ENCODE measurements at places on chromosomes 6 and 20.

- H3K27ac ChIP-seq, result no peak overlapping the region
- H3K4me3 ChIP-seq, result no peak overlapping the region
- H3K27me3 ChIP-seq, result peaks cover 5% of the 10 kb centered on the region
- no peaks in the 10 kb centered on the region for H3K36me3 ChIP-seq
These were observed 26.6 kb downstream of the CNBD2 start for GRCh38 chr20:35994994-35995453.

DNA sequence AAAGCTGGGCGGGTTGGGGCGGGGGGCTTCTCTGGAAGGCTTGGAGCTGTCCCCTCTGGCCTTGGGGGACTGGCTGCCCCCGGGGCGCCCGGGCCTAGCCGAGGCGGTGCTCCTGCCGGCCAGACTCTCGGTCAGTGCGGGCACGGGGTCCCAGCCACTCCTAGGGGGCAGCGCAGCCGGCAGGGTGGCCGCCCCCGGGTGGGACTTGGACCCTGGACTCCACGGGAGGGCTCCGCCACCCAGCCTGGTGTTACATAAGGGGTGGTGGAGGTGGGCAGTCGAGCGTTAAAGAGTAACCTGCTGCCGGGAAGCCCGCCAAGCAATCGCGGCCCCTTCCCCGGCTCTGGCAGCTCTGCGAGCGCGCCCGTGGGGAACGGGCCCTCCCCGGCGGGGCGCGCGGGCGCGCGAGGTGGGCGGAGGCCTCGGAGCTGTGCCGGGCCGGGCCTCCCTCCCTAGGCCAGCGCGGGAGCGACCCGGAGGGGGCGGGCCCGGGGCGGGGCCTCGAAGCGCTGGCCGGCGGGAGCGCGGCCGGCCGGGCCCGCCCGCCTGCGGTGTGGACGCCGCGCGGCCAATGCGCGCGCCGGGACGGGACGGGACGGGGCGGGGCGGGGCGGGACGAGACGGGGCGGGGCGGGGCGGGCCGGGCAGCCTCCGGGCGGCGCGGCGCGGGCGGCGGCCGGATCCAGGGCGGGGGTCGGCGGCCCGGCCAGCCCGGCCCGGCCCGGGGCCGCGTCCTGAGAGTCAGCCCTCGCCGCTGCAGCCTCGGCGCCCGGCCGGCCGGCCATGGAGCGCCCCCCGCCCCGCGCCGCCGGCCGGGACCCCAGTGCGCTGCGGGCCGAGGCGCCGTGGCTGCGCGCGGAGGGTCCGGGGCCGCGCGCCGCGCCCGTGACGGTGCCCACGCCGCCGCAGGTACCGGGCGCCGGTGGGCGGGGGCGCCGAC is at the start of gene SLC2A4RG:
Gene SLC2A4RG, plus strand, starts transcription at position 647 of the 940 bp plus-strand sequence. Its CDS starts 137 bp downstream, at position 784.
- peak; percentile 77 for DNase-seq
- H3K4me3 ChIP-seq, result peak within 1 kb of the TSS; percentile 80
- peaks cover 7% of the 10 kb centered on the region for H3K36me3 ChIP-seq

DNA sequence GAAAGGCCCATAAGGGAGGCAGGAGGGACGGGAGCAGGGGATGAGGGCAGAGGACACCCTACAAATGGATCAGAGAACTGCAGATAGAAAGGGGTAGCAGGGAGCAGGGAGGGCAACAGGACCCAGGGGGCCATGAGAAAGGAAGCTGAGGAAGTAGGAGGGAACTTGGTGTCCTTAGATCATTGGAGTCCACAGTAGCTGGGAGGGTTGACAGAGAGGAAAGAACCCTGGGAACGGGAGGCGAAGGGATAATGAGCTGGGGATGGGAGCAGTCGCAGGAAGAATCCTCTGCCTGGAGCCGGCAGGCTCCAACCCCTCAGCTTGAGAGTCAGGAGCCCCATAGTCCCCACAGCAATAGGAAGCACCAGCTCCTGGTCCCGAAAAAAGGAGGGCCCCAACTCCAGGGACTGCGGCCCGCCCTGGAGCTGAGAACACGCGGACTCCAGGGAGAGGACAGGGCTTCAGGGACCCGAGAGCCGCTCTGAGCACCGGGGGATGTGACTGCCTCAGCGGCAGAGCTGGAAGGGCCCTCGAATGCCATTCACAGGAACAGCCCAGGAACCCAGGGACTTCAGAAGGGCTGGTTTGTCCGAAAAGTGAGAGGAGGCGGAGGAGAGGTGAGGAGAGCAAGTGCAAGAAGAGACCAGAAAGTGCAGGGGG is 32.7 kb downstream of the HLA-A start:
- H3K36me3 ChIP-seq, result no peaks in the 10 kb centered on the region
- DNase-seq, result no peak
- no peak overlapping the region for H3K4me3 ChIP-seq

DNA sequence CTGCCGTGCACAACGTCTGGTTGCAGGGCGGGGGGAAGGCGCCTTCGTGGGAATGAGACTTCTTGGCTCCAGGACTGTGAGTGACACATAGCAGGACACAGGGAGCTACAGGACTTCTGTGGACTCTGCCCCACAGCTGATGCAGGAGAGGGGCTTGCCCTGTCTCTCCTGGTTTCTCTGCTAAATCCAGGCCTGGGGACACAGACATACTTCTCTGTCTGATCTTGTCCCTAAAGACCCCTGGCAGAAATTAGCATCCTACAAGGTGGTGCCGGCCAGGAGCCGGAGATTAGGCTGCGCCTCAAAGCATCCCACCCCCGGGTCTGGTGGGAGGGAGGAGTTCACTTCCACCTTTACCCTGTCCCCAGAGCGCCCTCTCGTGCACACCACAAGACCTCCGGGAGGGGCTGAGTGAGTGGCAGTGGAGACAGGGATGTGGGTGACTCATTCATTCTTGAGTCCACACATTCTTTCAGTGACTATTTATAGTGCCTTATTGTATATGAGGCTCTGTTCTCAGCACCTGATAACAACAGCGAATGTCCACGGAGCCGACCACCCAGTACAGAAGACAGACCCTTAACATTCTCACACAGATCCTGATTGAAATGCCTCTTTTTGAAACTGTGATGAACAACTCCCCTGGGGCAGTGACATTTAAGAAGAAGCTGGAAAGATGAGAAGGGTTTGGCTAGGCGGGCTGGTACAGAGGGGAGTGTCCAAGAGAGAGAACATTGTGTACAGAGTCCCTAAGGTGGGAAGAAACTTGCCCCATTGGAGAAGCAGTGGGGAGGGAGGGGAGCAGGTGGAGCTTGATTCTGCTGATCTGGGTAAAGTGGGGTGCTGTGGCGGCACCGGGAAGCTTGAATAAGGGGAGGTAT is 39.0 kb downstream of the GMPR start:
- no peaks in the 10 kb centered on the region for H3K27me3 ChIP-seq
- no peaks in the 10 kb centered on the region for H3K36me3 ChIP-seq
- DNase-seq, result peak; percentile 88

DNA sequence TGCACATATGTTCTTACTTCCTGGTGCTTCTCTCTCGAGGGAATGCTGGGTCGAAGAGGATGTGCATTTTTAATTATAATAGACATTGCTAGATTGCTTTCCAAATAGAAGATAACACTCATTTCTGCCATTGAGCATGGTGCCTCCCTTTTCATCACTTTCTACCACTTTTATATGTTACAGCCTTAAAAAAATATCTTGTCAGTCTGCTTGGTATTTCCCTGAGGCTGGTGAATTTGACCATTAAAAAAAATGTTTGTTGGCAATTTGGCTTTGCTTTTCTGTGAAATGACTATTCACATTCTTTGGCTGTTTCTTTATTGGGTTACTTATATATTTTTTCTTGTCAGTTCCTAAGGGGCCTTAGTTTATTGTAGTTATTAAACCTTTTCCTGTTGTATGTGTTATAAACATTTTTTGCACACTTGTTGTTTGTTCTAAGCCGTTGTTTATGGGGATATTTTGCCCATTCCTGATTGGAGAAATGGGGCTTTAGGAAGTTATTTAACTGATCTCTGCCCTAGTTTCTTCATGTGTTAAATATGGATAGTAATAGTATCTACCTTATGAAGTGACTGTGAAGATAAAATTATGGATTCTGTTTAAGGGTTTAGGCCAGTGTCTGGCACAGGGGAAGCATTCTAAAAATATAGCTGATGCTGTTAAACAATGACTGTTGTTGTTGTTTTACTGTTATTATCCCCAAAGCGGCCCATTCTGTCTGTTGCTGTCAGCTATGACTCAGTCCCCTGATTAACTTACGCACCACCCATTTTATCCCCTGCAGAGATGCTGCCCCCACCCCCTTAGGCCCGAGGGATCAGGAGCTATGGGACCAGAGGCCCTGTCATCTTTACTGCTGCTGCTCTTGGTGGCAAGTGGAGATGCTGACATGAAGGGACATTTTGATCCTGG is 3.8 kb downstream of the DDR1 start:
- H3K4me3 ChIP-seq, result no peak overlapping the region
- no peak overlapping the region for H3K27ac ChIP-seq
- H3K36me3 ChIP-seq, result peaks cover 31% of the 10 kb centered on the region
- no peaks in the 10 kb centered on the region for H3K27me3 ChIP-seq

DNA sequence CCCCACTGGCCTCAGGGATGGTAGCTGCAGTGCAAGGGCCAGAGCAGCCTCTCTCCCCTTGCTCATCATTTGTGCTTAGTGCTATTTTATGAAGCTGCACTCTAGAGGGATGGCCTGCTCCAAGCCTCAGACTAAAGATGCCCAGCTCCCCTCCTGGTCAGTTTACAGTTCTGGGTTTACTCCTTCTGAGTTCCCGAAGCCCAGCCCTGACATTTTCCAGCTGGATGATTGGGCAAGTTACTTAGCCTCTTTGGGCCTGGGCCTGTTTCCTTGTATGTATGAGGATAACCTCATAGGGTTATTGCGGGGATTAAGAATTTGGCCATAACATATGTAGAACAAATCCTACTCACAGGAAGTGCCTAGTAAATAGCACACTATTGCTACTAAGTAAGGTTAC is 31.8 kb upstream of the EMILIN3 start:
- H3K4me3 ChIP-seq, result no peak overlapping the region
- peaks cover 10% of the 10 kb centered on the region for H3K36me3 ChIP-seq
- H3K4me1 ChIP-seq, result peaks cover 16% of the 10 kb centered on the region
- H3K27ac ChIP-seq, result no peak overlapping the region
- no peak for DNase-seq

- no peaks in the 10 kb centered on the region for H3K4me1 ChIP-seq
- no peak for DNase-seq
- no peak overlapping the region for H3K4me3 ChIP-seq
These were observed 758.9 kb downstream of the KIF16B start for GRCh38 chr20:15814360-15814759.

DNA sequence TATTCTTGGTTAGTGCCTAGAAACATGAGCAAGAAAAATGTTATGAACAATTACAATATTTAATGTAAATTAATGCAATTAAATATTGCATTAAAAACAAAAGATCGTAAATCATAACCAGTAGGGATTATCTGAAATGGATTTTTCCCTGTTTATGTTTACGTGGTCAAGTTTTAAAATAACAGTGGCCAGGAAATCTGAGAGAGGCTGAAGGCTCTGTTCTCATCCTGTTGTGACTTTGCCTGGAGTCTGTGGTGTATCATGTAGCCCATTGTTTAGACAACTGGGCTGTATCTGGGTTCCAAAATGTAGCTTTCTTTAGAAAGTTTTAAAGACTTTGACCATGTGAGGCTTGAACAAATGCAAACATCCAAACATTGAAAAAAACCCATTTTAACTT is 2.4 kb downstream of the MYO6 start:
- H3K27me3 ChIP-seq, result no peaks in the 10 kb centered on the region
- peak; percentile 62 for DNase-seq
- H3K4me3 ChIP-seq, result no peak overlapping the region
- H3K4me1 ChIP-seq, result no peaks in the 10 kb centered on the region
- H3K36me3 ChIP-seq, result no peaks in the 10 kb centered on the region
- no peak overlapping the region for H3K27ac ChIP-seq

DNA sequence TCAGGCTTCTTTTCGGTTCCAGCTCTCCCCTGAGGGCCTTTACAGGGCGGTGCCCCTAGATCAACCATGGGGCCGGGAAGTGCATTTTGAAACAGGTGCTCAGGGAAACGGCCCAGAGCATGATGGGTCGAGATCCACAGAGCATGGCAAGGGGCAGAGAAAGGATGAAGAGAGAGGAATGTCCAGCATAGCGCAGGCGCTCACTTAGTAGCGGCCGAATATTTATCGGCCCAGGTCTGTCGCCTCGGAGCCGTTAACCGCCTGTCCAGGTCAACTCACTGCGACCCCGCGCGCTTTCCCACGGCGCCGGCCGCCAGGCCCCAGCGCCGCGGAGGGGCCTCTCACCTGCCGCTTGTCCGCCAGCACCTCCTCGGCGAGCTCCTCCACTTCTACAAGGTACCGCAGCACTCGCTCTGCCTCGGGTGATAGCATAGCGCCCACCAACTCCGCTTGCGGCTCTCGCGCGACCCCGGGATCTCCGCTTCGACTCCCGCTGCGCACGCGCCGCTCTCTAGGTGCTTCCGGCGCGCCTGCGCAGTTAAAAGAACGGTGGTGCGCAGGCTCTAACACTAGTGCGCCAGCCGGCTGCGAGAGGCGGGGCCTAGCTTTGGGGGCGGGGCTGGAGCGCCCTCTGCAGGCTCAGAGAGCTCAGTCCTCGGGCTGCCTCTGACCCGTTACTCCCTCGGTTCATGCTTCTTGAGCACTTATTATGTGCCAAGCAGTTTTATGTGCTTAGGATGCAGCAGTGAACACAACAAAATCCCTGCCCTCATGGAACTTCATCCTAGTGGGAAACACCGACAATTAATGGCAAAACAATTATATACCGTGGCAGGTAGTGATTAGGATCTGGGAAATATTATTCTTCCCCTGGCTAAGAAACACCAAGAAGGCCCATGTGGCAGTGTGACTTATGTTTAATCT is at the start of gene PDRG1:
Gene PDRG1, minus strand, starts transcription at position 517 of the 924 bp plus-strand sequence. Its CDS starts 85 bp downstream, at position 432.
- peak within 1 kb of the TSS; percentile 84 for H3K4me3 ChIP-seq
- peaks cover 9% of the 10 kb centered on the region for H3K4me1 ChIP-seq
- peaks cover 32% of the 10 kb centered on the region for H3K36me3 ChIP-seq

GRCh38 chr6:12911427-12911826 is 194.9 kb downstream of the PHACTR1 start:
- no peak for DNase-seq
- H3K36me3 ChIP-seq, result no peaks in the 10 kb centered on the region
- H3K27me3 ChIP-seq, result no peaks in the 10 kb centered on the region
- H3K4me3 ChIP-seq, result no peak overlapping the region
- H3K4me1 ChIP-seq, result no peaks in the 10 kb centered on the region
- no peak overlapping the region for H3K27ac ChIP-seq

GRCh38 chr6:114055349-114055748 is 84.4 kb upstream of the HDAC2 start:
- DNase-seq, result no peak
- H3K27me3 ChIP-seq, result no peaks in the 10 kb centered on the region
- peaks cover 7% of the 10 kb centered on the region for H3K4me1 ChIP-seq

GRCh38 chr20:48238781-48239180 is 453.5 kb upstream of the SULF2 start:
- H3K27ac ChIP-seq, result no peak overlapping the region
- H3K27me3 ChIP-seq, result no peaks in the 10 kb centered on the region
- H3K36me3 ChIP-seq, result no peaks in the 10 kb centered on the region
- no peak overlapping the region for H3K4me3 ChIP-seq
- H3K4me1 ChIP-seq, result no peaks in the 10 kb centered on the region
- DNase-seq, result no peak

- H3K4me1 ChIP-seq, result no peaks in the 10 kb centered on the region
- DNase-seq, result no peak
- H3K4me3 ChIP-seq, result no peak overlapping the region
- no peaks in the 10 kb centered on the region for H3K36me3 ChIP-seq
- no peak overlapping the region for H3K27ac ChIP-seq
- no peaks in the 10 kb centered on the region for H3K27me3 ChIP-seq
These were observed 98.7 kb downstream of the COL21A1 start for GRCh38 chr6:56148488-56149186.
